ENCODE measurements at places on chromosomes 6 and 20.

GRCh38 chr20:62590309-62591121, 51.8 kb upstream of the SLCO4A1 start:
- peak; percentile 61 for DNase-seq

DNA sequence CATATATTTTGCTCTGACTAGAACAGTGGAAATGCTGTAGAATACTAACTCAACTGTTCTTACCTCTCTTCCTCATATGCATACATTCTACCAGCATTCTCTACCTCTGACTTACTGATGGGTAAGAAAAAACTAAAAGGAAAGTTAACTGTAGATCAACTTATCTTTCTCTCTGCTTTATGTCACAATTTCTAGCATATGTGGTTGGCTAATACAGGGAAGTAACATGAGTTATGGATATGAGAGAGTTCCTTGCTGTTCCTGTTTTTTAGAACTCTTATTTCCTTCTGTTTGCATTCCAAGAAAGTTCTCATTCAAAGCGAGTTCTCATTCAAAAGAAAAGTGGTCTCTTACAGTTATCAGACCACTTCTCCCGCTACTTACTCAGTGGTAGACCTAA, 226.8 kb upstream of the SGK1 start:
- no peak for DNase-seq

GRCh38 chr6:129853996-129854711, 7.0 kb downstream of the TMEM244 start:
- no peak for DNase-seq

- DNase-seq, result no peak
Observed at GRCh38 chr20:51542033-51542570, 417 bp downstream of the NFATC2 start.

DNA sequence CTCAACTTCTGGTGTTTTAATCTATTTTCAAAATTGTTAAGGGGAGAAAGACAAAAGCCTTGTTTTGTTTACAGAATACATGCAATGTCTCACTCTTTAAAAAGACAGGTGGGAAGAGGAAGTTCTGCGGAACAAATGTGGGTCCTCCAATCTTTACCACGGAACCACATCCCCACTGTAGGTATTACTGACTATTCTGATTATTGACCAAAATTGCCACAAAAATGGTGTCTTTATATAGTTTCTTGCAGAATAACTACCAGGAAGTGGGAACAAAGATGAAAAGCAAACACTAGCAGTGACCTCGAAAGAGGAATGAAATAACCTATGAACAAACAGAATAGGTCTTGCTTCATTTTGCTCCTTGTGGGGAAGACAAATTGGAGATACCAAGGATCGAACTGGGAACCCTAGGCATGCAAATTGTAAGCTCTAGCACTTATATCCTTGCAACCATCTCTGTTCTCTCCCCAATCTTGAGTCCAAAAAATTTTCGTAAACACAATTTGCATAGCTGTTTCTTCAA, 106.7 kb downstream of the GPX5 start:
- no peak for DNase-seq

DNA sequence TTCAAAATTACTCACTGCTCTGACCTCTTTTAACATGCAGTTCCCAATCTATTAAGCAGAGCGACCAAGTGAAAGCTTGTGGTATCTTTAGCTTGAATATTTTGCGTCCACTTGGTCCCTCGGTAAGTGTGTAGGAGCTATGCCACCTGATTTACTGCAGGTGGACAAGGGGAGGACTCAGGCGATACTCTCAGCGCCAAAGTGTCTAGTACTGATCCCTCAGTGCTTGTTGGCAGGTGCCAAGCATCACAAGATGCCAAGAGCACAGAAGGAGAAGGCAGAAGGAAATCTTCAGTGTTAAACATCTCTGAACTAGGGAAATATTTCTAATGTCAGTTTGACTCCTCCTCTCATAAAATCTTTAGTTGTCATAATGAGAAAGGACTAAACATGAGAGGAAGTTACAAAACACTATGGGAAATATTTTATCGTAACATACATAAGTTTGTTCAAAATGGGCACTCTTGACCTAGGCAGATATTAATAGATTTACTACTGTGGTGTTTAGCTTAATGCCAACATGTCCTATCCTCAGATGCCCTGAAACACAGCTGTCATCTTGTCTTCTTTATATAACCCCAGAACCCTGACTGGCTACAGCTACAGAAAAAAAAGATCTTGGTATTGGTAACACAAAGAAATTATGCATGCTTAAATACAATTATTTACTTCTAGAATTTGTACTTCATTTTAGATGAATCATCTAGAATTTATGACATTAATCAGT, 19.5 kb downstream of the NHLRC1 start:
- DNase-seq, result no peak

DNA sequence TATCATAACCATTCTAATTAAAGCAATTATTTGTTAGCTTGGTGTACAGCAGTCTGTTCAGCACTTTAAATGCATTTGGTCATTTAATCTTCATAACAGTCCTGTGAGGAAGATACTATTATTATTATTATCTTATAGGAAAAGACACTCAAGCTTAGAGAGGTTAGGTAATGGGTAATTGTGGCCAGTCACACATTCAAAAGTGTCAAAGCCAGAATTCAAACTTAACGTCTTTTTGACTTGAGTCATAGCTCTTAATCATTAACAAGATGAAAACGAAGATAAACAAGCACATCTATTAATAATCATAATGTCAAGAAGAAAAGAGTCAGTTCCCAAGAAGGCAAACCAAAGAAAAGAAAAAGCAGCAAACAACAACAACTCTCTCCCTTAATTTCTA, 251.0 kb downstream of the SYNE1 start:
- no peak for DNase-seq

DNA sequence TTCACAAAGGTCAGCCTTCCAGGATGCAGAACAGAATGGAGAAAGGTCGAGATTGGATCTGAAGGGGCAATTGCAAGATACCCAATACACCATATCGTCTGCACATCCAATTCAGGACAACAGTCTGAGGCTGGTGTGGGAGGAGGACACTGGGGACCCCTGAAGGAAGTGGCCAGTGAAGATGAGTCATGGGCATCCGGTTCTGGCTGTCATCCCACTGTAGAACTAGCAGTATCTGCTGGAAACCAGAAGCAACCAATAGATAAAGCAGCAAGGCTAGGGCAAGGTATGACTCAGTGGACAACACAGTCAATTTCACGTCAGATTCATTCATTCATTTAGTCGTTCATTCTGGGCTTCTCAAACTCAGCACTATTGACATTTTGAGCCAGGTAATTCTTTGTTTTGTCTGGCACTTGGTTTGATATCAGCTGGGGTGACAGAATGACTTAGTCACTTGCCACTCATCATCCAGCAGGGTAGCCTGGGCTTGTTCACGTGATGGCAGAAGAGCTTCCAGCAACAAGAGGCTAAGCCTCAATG, 30.3 kb upstream of the SHLD1 start:
- DNase-seq, result no peak

- DNase-seq, result no peak
Observed at GRCh38 chr6:136788069-136788902, 4.0 kb downstream of the MAP3K5 start.

DNA sequence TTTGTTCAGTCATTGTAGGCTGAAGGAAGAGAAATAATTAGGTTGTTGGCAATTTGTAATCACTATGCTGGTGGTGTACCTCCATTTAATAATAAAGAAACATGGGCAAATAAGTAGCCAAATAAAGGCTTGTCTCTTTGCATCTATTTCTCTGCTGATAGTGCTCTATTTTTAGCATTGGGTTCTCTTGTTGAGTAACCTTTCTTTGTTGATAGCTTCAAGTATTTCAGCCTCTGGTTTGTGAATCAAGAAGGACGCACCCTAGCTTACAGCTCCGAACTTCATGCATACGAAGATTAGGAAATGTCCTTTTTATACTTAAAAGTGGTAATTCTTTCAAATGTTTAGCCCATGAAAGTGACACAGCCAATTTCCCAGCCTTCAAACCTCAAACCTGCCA, 2.6 kb downstream of the PPP1R14C start:
- no peak for DNase-seq

GRCh38 chr20:59014680-59015389, 4.4 kb upstream of the TUBB1 start:
- no peak for DNase-seq

DNA sequence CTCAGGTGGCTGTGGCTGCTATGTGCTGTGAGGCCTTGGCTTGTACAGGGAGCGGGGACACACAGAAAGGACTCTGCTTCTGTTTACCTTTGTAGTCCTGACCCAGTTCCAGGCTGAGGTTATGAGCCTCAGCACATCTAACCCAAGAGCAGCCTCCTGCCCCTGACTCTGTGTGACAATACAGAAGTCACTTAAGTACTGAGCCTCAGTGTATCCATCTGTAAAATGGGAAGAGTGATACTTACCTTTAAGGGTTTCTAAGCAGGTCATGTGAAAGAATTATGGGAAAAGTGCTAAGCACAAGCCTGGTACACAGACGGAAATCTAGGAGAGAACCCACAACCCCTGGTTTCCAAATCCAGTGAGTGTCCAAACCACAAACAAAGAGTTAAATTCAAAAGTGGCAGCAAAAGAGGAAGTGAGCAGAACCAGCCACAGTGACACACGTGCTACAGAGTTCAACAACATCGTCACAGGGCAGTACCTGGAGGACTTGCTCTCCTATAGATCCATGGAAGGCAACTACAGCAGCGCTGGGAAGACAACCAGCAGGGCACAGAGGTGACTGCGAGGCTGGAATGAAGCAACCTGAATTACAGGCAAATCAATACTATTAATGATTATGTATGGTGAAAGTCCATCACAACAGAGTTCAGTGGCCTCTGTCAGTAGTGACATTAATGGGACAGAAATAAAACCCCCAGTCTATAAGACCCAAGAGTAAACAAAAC, 12.5 kb downstream of the TRIM26 start:
- no peak for DNase-seq

Data from Right ventricle myocardium superior (tissue), 1 donor.